ENCODE measurements at places on chromosomes 3 and 15. TPM values are rescaled to one million over a fixed set of nuclear protein-coding genes. Genes with fewer than 3 reads are reported as not detected.

- no peak for DNase-seq
Observed at GRCh38 chr3:74119221-74119620, 494.5 kb upstream of the PDZRN3 start.

PARP15 gene
- total RNA-seq: 0.81 TPM

DNA sequence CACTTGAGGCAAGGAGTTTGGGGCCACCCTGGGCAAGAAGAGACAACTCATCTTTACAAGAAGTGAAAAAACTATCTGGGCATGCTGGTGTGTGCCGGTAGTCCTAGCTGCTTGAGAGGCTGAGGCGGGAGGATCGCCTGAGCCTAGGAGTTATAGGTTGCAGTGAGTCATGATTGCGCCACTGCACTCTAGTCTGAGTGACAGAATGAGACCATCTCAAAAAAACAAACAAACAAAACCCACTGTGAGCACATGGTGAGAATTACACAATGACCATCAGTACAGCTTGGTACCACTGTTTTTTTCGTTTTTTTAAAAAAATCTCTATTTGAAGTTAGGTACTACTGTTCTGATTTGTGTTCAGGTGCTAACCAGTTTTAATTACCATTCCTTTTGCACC lies 13.6 kb downstream of the VPS39 start:
- DNase-seq: no peak

TRH gene
- total RNA-seq: not detected

DNA sequence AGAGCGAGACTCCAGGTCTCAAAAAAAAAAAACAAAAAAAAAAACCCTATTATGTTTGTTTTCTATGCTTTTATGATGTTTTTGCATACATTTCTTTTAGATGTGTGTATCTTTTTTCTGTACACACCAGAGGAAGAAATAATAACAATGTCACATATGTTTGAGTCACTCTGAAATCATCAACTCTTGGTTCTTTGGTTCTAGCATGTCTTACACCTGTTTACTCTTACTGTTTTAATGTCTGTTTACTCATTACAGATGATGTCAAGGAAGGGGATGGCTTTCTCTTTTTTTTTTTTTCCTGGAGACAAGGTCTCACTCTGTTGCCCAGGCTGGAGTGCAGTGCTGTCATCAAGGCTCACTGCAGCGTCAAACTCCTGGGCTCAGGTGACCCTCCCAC lies 24.1 kb downstream of the RHOA start:
- no peak for DNase-seq

AQP9 gene
- total RNA-seq: not detected

C3orf85 gene
- not detected for total RNA-seq

DNA sequence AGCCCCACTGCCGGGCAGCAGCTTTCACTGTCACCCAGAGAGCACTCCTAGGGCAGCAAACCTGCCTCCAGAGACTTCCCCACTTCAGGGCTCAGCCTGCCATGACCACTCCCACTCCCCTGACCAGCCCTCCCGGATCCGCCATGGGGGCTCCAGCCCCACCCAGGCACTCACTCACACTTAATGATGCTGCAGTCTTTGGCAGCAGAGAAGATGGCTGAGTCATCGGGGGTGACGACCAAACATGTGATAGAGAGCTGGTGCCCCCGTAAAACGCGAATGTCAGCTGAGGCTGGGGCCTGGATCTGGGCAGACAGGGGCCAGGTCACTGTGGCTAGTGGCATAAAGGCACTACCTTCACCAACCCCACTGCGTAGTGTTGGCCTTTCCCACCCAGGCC lies 4.7 kb downstream of the RRP9 start:
- no peak for DNase-seq

HYKK gene
- 0.40 TPM for total RNA-seq

DNA sequence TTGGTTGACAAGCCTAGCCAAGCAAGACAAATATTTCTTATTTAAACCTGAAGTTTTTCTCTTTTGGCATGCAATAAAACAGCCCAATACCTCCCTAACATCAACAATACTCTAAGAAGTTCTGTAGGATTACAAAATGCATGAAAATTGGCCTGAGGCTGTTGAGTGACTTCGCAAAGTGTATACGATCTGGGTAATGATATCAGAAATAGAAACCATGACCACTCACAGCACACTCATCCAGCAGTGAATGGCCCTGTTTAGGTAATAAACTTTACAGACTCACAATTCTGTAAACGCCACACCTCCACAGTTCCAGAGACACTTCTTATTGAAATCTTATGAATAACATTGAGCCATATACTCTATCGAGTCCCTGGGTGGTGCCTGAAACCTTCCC lies 83.0 kb upstream of the NAALADL2 start:
- no peak for DNase-seq

CLDN16 gene
- not detected for total RNA-seq

TNFAIP8L3 gene
- not detected for total RNA-seq

Data from OCI-LY7 (cell line).